ENCODE measurements at places on chromosomes 2 and 18. TPM values are rescaled to one million over a fixed set of nuclear protein-coding genes. Genes with fewer than 3 reads are reported as not detected.

Gene CROCC2
- total RNA-seq, result not detected

Gene FLACC1
- 0.18 TPM for total RNA-seq

Gene FNDC4
- total RNA-seq, result 5.3 TPM

Gene IRS1
- 17.2 TPM for total RNA-seq

Gene RNU2-63P
- total RNA-seq, result not detected

Gene SMCHD1
- total RNA-seq, result 14.3 TPM

Gene UPP2
- total RNA-seq, result not detected

Data from A549 treated with CORT108297 at 1 μM for 4 hours (cell line).